Sciatic nerve (tissue), 2 donors: ENCODE measurements at places on chromosomes 4 and X. TPM values are rescaled to one million over a fixed set of nuclear protein-coding genes. Genes with fewer than 3 reads are reported as not detected.

DNA sequence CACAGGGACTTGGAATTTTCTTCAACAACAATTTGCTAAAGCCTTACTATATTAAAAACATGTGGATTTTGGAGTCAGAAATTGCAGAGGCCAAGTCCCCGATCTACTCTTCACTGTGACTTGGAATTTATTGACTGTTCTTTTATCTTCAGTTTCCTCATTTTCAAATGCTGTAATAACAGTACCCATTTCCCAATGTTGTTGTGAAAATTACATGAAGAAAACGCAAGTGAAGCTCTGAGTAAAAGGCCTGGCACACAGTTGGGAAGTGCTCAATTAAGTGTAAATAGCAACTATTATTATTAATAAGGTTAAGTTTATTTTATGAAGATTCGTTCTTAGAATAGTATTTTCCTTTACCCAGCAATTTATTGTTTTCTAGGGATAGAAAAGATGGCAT is 15.7 kb downstream of the STBD1 start:
- DNase-seq = no peak

GRCh38 chr4:135120195-135120594 is 918.6 kb upstream of the PABPC4L start:
- DNase-seq = no peak

- no peak for DNase-seq
Measured at GRCh38 chr4:123068081-123068480, 145.7 kb upstream of the NUDT6 start.

The CSAG2 gene
- not detected for total RNA-seq
